ENCODE measurements at places on chromosomes 1 and 21.

- DNase-seq: no peak
Measured at GRCh38 chr21:38834725-38835124, 29.0 kb downstream of the ETS2 start.

- DNase-seq: peak; percentile 80
Measured at GRCh38 chr1:217089361-217090014, 366.3 kb upstream of the ESRRG start.

GRCh38 chr1:232951180-232951579 is 769 bp downstream of the NTPCR start:
- peak; percentile 16 for DNase-seq

- peak; percentile 88 for DNase-seq
Measured at GRCh38 chr1:66278260-66279021, 255.5 kb upstream of the SGIP1 start.

DNA sequence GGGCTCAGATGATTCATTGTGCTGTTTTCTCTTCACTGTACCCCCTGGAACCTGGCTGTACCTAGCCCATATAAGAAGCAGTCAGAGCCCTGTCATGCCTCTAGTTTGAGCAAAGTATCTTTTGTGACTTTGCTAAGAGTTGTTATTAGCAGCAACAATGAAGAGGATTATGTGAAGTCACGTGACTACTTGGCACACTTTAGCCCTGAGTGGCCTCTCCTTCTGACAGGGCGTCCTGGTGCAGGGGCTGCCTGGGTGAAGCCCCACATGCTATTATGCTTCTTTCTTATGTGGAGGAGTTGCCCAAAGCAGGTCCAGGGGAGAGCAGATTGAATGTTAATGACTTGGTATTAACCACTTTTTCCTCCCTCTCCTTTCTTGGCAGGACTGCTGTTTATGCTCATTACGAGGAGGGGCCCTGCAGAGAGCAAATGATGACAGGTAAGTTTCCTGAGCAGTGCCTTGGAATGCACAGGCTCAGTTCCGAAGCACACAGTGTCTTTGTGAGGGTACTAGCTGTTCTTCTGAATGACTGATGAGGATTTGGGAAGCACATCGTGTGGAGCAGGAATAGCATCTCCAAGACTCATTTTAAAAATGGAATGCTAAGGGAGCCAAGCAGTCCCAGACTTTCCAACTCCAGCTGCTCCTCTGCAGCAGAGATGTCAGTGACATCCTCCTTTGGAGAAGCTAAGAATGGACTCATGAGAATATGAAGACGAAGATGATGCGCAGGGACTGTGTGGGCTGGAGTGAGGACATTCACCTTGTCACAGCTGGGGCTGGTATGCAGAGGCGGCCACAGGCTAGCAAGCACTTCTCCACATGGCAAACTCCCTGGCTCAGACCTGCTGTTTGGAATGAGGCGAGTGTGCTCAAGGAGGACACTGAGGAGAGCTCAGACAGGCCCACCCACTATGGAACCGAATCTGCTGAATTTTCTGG is 15.2 kb upstream of the ST3GAL3 start:
- DNase-seq: peak; percentile 52

DNA sequence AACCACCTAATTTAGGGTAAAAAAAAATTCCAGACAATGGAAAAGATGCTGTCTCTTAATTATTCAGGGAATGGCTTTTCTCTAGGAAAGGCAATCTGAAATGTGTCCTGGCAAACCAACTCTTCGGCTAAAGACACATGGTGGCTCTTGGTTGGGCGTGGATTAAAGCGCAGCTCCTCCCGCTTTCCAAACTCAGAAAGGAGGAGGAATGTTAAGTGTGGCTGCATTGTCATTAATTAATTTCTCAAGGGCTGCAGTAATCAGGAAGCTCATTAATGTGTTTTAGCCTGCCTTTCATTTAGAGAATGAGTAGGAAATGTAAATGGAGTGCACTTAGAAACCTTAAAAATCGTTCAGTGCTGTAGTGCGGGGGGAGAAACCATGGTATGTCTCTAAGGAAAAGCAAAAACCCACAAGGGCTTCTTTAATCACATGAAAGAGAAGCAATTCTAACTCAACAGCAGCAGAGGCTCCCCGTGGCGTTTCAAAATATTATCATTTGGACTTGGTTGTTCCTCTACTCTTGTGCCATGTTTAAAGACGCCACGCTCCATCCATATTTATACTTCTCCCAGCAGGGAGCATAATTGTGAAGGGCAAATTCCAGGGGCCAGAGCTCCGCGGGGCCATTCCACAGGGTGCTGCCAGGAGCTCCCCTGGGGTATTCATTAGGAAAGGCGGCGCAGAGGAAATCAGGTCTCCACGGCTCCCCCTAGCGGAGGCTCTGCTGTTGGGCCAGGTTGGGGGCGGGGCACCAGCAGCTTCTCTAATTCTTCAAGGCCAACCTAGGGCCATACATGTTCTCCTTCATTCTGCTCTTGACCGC is 91.9 kb upstream of the SSX2IP start:
- peak; percentile 65 for DNase-seq

DNA sequence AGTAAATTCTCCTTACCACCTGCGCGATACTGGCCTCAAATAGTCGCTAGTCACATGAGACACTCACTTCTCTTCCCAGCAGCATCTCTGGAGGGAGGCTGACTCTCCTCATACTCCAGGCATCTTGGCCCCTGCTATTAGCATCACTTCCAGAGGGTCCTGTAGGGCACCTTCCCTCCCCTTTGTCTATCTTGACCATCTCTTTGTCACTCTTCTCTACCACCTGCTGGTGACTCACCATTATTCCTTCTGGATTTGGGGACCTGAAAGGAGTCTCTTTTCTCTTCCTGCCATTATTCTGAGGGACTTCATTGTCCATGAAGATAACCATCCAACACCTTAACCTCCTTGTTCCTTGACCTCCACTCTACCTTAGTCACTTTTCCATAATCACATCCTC is 31.7 kb upstream of the GPR37L1 start:
- no peak for DNase-seq

DNA sequence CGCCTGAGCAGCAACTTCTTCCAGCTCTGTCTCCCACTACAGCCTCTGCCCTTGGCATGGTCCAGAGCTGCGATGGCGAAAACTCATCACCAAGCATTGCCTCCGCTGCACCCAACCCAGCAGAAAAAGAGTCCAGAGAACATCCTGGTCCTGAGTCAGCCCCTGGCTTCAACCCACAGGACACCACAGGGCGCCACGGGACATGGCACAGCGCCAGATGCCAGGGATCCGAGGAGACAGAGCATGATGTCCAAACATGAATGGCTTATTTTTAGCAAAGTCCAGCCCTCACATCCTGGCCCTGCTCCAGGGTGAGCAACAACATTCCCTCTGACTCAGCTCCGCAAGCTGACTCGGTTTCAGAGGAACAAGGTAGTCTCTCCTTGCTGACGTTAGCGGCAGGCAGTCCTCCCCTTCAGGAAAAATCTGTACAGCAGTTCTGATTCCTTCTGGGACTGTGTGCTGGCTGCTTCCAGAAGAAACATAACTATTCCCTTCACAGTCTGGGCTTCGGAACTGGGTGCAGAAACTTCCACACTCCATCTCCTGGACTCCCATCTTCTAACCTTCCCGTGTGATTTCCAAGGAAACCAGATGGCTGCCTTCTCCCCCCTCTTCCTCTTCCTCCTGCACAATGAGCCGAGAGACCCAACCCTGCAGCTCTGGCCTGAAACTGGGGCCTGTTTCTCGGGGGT is 131.3 kb downstream of the TOMM20 start:
- peak; percentile 96 for DNase-seq

DNA sequence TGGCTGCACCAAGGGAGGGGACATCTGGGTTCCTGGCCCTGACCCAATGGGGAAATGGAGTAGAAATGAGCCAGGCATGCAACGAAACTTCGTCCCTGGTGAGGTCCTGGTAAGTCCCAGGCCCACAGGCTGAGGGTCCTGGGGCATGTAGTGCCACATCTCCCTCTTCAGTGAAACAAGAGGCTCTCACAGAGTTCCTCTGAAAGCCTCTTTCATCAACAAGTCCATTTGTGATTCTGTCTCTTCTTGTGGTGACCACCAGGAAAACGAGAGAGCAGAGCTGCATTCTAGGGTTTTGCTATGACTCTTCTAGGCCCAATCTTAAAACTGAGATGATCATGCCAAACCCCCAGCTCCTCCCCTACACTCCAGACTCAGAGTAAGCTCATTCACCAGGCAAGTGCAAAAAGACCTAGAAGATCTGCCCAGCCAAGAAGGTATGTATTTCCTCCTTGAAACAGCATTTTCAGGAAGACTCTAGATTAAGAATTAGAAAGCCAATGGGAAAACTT is 24.3 kb upstream of the RNF220 start:
- peak; percentile 42 for DNase-seq

GRCh38 chr1:228072658-228073043 is 9.9 kb upstream of the ARF1 start:
- DNase-seq: no peak
